ENCODE measurements at places on chromosomes 11 and 22.

DNA sequence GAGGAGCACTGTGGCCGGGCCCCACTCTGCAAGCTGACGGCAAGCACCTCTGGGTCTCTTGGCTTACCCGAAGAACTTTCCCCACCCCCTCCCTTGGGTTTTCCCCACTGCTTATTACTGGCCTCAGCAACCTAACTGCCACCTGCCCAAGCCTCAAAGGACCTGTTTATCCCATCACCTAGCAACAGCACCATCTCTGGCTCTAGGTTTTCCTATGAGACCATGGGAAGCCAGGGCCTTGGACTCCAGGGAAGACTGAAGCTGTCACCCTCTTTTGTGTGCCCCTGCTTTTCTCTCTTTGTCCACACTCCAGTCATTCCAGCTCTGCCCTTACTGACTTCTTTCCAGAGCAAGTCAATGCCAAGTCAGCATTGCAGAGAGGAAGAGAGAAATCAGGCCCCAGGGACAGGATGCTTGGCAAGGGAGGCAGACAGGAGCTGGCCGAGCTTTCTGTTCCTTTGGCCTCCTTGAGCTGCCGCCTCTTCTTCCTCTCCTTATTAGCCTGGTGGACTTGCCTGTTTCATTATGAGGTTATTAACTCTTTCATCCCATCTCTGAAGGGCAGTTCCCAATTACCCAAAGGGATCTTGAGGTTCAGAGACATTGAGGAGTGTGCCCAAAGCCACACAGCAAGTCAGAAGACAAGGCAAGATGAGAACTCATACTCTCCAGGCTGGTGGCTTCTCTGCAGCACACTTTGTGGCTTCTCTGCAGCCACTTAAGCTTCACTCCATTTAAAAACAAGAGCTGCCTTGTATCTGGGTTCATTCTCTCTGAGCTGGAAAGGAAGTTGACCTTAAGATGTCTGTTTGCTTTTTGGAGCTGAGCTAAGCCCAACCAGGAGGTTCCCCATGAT is at the start of gene SMIM35:
Gene SMIM35, minus strand, starts transcription at position 51 of the 856 bp plus-strand sequence. CDS start 206 bp downstream, outside the sequence.
- no peak for DNase-seq

DNA sequence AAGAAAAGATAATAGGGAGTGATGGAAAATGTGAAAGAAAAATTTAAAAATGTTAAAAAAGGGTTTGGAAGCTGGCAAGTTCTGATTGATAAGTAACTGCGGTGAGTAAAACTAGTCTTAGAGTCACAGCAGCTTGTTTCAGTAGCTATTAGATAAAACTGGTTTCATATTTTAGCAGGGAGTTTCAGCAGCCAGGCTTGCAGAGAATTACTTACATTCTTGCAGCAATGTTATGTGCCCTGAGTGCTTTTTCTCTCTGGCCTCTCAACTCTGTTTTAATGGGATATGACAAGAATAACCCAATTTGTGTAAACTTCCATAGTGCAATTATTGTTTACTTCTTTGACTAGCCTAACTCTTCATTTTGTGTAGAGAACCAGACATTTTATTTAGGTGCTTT is 33.6 kb downstream of the PPME1 start:
- no peak for DNase-seq

- no peak for DNase-seq
These were observed 77.7 kb downstream of the FAM76B start for GRCh38 chr11:95711945-95712221.

DNA sequence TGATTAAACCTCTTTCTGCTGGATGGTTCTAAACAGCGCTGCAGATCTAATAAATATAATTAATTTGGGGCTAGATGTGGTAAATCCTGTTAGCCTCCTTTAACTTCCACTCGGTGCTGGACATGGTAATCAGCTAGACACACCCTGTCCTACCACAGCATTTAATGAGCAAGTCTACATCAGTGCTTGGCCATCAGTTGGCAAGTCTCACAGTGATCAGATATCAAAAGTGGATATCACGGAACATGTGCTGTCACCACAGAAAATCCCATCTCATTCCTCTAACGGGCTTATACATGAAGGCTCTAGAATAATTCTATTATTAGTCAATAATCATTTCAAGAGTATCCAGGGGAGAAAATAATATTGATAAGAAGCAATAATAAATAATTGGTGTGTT is 5.6 kb upstream of the USP28 start:
- no peak for DNase-seq

GRCh38 chr11:122097419-122098001 is 18.5 kb downstream of the BLID start:
- DNase-seq = no peak

- DNase-seq = no peak
These were observed 420.9 kb downstream of the TENM4 start for GRCh38 chr11:79019975-79020374.

DNA sequence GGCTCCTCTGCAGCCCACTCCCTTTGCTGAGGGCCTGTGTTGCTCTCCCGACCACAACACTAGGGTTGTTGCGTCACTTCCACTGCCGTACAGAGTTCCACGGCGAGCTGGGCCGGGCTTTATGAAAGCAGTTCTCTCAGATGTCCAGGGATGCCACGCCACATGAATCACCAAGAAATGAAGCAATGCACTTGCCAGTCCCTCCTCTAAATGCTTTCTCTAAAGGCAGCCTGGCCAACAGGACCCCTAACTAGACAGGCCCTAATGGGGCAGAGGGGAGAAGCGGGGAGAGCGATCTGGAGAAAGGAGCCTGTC is 188.7 kb downstream of the CTTN start:
- no peak for DNase-seq

DNA sequence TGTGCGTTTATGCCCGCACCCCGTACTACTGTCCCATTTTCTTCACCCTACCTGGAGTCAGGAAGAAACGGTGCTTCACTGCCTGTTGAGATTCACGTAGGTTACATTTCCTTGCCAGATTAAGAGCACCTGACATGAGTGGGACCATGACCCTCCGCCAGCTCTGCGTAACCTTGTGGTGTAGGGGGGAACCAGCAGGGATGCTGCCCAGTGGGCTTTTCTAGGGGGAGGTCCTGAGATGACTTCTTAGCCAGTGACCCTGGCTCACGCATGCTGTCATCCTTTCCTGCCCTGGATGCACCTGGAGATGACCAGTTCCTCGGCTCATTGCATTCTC is 967 bp upstream of the ARVCF start:
- no peak for DNase-seq

- DNase-seq = no peak
These were observed 194.5 kb downstream of the ADAMTS15 start for GRCh38 chr11:130642994-130643393.

DNA sequence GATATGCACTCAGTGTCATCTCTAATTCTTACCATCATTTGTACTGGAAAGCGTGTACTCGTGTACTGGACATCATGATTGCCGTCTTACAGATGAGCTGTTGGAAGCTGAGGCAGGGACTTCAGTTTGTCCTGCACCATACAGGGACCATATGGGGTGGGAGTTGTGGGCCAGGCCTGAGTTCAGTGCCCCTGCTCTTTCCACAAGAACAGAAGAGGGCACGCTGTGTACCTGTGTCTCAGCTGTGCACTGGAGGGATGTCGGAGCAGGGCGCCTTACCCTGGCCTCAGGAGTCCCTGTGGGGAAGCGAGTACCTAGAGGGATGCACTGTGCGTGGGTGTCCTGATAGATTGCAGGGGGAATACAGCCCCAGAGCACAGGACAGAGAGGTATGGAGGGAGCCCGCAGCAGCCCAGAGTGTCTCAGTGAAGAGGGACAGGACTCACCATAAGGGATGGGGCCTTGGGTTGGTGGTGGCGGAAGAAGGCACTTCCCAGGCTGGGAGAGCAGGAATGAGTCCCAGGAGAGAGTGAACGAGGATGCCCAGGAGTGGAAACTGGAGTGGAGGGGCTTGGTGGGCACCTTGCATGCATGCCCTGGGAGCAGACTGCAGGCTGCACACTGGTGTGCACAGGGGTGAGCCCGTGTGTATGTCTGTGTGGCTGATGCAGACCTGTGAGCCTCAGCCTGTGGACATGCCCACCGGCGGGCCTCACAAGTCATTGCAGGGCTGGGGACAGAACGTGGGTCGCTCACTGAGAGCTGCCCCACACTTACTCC is 329.7 kb downstream of the TBC1D22A start:
- DNase-seq = no peak

- DNase-seq = peak; percentile 3
These were observed 108.4 kb downstream of the GALNT18 start for GRCh38 chr11:11513422-11513821.

DNA sequence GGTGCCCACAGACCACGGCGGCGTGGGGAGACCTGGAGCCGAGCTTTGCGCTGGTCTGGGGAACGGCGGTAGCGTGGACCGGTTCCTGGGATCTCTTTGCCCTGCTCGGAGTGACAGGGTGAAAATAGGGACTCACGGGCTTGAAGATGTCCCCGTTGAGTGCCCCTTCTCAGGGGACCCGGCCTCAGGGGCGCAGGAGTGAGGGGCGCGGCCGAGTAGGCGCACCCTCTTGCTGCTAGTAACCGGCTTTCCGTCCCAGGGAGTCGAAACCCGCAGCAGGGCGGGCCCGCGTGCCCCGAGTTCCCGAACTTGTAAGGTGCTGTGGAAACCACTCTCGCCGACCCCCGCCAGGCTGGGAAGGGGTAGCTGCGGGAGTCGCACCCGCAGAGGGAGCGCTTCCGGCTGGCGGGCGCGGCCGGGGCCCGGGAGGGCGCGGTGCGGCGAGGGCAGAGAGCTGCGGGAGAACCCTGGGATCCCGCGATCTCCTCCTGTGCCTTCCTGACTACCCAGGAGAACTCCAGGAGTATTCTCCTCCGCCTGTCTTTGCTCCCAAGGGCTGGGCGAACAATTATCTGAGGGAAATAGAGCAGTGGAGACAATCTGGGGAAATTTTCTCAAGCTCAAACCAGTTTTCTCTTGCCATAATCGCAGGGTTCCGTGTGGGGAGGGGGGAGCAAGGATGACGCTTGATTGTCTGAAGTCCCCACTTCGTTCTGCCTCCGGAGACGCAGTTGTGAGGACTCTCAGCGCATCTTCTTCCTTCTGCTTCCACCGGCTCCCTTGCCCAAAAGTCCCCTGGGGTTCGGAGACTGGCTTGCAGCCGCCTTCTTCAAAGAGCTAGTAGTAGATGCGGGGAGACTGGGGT is 666 bp downstream of the NELL1 start:
- DNase-seq = no peak

GRCh38 chr22:44755956-44756361 is 3.6 kb downstream of the ARHGAP8 start:
- DNase-seq = peak; percentile 44

DNA sequence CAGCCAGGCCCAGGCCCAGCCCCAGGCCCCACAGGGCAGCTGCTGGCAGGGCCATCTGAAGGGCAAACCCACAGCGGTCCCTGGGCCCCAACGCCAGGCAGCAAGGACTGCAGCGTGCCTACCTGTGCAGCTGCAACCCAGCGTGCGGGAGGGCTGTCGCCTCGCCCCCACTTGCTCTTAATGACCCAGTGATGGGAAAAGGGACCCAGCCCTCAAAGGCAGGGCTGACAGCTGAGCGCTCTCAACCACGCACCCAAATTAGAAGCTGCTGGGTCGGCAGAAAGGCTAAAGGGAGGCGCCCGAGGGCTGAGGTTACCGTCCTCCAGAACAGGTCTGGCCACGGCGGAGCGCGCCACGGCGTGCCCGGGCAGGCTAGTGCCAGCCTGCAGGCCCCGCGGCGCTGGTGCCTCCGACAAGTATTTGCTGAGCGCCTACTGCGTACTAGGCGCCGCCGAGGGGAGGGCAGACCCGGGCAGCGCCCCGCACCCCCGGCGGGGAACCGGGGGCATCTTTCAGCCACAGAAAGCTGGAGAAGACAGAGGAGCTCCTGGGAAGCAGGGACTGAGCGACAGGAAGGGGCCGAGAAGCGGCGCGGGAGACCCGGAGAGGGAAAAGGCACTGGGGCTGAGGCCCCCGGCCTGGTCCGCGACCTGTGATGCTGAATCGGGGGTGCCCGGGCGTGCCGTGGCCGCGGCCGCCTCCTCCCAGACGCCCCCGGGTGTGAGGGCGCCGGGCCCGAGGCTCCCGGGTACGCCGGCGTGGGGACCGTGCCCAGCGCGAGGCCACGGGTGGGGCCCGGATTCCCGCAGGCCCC is 773 bp downstream of the HRAS start:
- no peak for DNase-seq

All from LoVo (cell line).